Aorta (tissue), 5 donors: ENCODE measurements at places on chromosomes 2 and 18. TPM values are rescaled to one million over a fixed set of nuclear protein-coding genes. Genes with fewer than 3 reads are reported as not detected.

- DNase-seq = no peak
Measured at GRCh38 chr2:185012643-185013042, 414.3 kb downstream of the ZNF804A start.

DNA sequence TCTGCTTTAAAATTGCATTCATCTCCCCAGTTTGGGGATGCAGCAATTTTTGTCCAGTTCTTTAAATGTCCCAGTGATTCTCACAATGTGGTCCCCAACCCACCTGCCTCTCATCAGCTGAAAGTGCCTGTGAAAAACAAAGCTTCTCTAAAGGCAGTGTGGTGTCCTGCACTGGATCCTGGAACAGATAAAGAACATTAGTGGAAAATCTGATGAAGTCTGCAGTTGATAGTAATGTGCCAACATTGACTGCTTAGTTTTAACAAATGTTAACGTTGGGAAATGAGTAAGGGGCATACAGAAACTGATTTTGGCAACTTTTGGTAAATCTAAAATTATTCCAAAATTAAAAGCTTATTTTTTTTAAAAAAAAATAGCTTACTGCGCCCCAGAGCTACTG lies 9.3 kb downstream of the FZD5 start:
- DNase-seq = no peak

DNA sequence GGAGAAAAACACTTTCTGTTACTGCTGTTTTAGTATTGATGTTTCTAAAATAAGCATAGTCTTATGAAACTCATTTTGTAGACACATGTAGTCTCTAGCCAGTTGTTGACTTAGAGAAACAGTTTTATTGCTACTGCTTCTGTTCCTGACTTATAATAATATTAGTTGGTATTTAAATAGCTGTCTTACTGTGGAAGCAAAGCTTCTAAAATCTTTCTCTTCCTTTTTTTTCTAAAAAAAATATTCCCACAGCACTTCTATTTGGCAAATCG lies 121.8 kb downstream of the MTX2 start:
- no peak for DNase-seq

- no peak for DNase-seq
Measured at GRCh38 chr2:71743995-71744675, 290.8 kb downstream of the DYSF start.

- no peak for DNase-seq
Measured at GRCh38 chr2:221629468-221629867, 57.4 kb upstream of the EPHA4 start.

DNA sequence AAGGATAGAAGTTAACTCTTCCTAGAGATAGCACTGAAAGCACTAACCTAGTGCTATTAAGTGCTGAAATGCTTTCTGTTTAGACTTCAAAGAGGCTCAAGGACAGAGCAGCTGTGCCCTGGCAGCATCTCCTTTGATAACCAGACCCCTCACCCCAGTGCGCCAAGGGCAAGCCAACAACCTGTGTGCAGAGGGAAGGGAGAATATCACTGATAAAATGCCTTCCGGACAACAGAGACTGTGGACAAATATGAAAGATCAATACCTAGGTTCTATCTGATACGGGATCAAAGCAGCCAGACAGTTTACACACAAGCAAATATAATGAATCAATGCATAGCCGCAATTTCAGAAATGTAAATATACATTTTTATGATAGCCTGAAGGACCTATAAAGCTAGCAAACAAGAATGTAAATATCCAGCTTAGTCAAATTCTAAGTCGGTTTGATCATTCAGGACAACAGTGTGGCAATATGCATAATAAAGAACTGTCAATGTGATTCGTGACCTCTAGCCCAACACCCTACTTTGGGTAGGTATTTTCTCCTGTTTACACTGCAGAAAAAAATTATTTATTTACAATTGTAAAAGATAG lies 91.8 kb upstream of the RFX8 start:
- no peak for DNase-seq

DNA sequence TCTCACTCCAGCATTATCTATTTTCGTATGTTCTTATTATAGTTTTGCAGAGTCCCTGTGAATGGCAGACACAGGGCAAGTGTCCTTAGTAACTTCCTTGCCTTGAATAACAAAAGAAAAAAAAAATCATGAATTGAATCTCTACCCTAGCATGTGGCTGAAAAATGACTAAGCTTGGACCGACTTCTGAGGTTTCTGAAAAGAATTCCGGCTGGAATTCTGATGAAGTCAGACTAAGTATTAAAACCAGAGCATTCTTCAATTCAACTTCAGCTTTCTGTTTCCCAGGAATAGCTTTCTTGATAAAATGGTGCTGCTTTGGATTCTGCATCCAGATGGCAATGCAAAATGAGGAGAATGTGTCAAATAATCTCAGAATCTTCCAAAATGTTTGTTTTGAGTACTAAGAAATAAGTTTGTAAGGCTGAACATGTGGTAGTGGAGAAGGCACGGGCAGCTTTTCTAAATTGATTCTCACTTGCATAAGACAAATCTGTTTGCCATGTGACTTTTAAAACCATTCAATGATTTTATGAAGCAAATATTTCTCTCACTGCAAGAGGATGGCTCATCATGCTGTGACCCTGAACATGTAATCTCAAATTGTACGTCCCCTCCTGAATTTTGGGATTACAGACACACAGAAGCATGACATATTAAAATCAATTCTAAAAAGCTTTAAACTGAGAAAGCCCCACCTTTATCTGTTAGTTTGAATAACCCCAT lies 1462.8 kb upstream of the LRRTM1 start:
- DNase-seq = no peak

GRCh38 chr2:134375935-134376334 lies 122.1 kb downstream of the MGAT5 start:
- DNase-seq = no peak

DNA sequence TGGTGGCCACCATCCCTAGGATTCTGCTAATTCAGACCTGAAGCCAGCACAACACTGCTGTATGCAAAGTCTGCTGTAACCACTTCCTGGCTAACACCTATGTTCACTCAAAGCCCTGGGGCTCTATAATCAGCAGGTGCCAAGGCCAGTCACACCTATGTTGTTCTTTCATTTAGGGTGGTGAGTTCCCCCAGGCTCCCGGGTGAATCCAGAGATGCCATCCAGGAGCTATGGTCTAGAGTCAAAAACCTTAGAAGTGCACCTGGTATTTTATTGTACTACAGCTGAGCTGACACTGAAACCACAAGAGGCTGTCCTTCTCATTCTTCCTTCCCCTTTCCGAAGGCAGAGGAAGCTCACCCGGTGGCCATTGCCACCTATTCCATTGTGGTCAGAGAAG lies 46.2 kb upstream of the CCDC141 start:
- no peak for DNase-seq

SERPINB5 gene
- 2.3 TPM for polyA plus RNA-seq

INHBB gene
- 0.43 TPM for polyA plus RNA-seq

MOGAT1 gene
- polyA plus RNA-seq = not detected

IHH gene
- 0.05 TPM for polyA plus RNA-seq
